ENCODE measurements at places on chromosomes 16 and 17.

GRCh38 chr17:80565343-80566053, 20.9 kb downstream of the RPTOR start:
- no peak for DNase-seq

DNA sequence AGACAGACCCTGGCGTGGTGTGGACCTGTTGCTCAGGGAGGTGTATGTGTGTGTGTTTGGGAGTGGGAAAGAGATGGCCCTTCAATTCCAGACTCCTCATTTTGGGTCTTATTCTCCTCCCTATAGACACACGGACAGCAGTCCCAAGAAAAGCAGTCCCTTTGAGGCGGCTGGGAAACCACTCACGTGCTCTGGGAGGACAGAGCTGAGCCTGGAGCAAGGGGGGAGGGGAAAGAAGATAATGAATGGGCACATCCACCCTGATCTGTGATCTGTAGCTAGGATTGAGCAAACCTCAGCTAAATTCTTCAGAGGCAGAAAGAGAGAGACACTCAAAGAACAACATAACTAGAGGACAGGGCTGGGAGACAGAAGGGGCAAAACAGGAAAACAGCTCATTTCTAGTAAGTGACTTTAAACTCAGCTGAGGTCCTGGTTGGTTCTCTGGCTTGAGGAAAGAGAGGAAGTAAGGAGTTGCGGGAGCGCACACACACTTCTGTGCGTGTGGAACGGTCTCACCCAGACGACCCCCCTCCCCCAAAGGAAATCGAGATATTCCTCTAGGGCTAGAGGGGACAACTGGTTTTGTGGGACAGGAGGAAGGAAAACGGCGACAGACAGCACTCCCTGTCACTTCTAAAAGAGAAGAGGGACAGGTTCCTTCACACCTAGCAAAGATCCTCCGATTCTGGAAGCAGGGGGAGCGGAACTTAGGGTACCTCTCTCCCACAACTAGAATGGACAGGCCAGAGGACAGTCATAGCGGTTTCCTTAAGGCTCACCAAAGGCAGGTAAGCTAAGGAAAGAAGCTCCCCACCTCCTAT, 658 bp downstream of the RAB5C start:
- no peak for DNase-seq

DNA sequence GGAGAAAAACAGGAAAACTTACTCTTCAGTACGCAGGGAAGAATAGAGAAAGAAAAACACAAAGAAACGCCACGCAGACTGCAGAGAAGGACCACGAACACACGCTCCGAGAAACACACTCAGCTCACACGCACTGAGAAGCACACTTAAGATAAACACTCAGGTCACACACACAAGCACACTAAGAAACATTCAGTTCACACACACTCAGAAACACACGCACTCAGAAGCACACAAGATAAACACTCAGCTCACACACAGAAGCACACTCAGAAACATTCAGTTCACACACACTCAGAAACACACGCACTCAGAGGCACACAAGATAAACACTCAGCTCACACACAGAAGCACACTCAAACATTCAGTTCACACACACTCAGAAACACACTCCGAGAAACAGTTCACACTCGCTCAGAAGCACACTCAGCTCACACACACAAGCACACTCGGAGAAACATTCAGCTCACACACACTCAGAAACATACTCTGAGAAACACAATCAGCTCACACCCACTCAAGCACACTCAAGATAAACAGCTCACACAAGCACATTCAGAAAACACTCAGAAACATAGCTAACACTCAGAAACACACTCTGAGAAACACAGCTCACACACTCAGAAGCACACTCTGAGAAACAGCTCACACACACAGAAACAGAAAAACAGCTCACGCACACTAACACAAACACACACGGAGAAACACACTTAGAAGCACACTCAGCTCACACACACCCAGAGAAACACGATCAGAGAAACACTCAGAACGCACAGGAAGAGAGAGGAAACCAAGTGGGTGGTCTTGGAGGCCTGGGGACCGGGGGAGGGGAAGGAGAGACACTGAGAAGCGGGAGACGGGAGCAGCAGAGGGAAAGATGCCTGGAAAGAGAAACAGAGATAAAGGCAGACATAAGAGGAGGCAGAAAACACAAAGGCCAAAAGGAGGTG, 908 bp downstream of the TMEM98 start:
- no peak for DNase-seq

GRCh38 chr17:72913142-72913682, 179.3 kb downstream of the SLC39A11 start:
- DNase-seq, result no peak

- DNase-seq, result no peak
These were observed at the start of gene RBFOX1 for GRCh38 chr16:7332611-7333010. Gene RBFOX1 (plus strand): TSS chr16:7332845.

- DNase-seq, result no peak
These were observed 484.3 kb upstream of the EEF2KMT start for GRCh38 chr16:5581908-5582307.

GRCh38 chr17:1797323-1797722, 32.4 kb downstream of the SMYD4 start:
- no peak for DNase-seq

DNA sequence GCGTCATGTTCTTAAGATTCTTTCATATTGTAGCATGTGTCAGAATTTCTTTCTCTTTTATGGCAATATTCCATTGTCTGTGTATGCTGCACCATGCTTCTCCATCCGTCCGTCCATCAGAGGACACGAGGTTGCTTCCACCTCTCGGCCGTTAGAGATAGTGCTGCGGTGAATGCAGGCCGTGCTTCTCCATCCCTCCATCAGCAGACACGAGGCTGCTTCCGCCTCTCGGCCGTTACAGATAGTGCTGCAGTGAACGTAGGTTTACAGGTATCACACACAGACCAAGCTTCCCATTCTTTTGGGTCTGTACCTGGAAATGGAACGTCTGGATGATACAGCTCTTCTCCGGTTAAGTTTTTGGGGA, 113.5 kb downstream of the CMIP start:
- DNase-seq, result no peak

- peak; percentile 42 for DNase-seq
These were observed 662 bp downstream of the COTL1 start for GRCh38 chr16:84617041-84617790.

DNA sequence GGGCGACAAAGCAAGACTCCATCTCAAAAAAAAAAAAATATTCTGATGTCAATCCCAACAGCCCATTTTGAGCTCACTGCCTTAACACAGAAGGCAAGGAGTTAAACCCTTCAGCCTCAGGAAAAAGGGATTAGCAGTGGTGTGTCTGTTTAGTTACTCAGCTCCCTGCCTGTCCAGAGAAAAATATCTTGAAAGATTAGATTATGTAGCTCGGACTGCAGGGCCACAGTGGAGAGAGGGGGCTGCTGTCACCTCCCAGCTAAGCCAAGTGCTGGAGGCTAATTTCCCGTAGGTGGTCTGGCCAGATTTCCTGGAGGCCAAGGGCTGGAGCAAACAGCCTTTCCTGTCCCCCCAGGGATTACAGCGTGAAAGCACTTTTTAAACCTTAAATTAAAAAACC, 50.3 kb downstream of the C16orf95 start:
- DNase-seq, result no peak

DNA sequence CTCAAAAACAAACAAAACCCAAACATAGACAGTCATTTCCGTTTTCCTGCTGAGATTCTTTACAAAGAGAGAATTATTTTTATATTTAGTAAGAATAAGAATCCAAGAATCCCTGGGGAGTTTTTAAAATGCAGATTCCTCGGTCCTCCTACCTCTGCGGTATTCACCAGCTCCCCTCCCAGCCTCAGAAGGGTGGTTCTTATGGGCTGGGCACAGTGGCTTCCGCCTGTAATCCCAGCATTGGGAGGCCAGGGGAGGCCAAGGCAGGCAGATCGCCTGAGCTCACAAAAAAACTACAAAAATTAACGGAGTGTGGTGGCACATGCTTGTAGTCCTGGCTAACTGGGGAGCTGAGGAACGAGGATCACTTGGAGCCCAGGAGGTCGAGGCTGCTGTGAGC, 26.7 kb upstream of the USP7 start:
- no peak for DNase-seq

GRCh38 chr17:45261577-45262515, at the start of gene SPATA32:
Gene SPATA32 (minus strand): TSS chr17:45262094. CDS start chr17:45262016, 78 bp downstream.
- peak; percentile 56 for DNase-seq

DNA sequence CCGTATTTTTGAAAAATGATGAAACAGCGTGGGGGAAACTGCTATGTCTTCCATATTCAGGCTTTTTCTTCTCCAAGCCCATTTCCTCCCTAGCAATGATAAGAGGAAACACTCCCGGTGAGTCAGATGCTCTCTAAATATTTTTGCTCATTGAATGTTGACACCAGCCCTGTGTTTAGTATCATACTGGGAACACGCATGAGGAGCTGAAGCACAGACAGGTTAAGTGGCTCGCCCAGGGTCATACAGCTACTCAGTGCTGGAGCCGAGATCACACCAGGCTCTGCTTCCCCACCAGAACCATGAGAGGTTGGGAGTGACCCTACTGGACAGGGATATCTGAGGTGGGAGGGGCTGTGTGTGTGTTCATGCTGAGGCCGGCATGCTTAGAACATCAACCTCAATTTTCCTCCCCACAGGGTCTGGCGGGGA, 37.8 kb upstream of the ADGRG1 start:
- no peak for DNase-seq

GRCh38 chr17:79047291-79047920, 23.4 kb downstream of the C1QTNF1 start:
- no peak for DNase-seq

DNA sequence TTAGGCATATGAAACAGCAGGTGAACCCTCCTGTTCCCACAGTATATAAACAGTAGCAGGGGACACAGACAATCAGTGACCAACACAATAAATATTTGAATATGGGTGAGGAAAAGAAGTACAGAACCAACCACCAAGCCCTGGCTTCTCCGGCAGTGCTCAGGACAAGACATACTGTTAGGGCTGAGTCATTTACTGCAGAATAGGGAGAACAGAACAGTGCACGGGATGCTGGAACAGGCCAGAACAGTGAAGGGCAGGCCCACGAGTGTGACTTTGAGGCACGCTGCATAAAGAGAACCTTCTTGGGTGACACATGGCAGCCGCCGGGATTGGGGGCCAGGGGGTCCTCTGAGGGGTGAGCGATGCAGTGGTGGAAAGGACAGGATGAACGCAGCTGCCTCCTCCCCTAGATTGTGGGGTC, 160.4 kb downstream of the CMIP start:
- DNase-seq, result no peak

GRCh38 chr16:30092373-30093010, 768 bp upstream of the TBX6 start:
- DNase-seq, result no peak

All from activated naive CD4-positive, alpha-beta T cell (primary cell).